ENCODE measurements at places on chromosomes 13 and 19.

DNA sequence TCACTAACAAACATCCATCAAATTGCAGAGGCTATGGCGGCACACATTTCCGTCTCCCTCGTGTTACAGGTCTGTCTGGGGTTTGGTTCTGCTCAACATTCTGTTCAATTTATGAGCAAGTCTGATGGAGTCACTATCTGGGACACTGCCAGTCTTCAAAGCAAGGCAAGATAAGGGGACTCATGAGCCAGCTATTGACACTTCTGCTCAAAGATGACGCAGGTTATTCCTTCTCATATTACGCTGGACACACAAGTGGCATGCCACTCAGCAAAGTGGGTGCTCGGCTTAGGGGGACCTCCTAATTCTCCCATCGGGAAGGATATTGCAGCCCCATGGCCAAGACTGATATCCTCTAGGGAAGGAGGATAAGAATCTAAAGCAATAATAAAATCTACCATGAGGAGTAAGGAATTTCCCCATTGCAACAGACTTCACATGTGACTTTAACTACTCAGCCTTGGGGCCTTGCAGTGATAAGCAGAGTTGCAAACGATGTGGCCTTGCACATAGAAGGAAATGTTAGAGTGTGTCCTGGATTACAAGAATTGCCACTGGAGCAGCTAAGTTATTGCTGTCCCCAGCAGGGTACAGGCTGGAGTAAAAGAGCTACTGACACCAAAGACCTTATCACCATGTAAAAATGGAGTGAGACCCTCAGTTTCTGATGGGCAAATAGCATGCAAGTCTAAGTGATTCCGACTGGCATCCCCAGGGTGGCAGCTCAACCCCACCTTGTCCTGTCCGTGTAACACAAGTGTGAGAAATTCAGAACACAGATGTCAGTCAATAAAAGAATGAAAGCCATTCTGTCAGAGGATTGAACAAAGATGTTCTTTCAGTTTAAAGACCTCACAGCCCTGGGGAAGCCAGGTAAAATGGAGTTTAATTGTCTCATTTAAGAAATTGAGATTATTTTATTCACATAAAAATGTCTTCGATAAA lies 306.1 kb downstream of the IRS2 start:
- no peak for DNase-seq

DNA sequence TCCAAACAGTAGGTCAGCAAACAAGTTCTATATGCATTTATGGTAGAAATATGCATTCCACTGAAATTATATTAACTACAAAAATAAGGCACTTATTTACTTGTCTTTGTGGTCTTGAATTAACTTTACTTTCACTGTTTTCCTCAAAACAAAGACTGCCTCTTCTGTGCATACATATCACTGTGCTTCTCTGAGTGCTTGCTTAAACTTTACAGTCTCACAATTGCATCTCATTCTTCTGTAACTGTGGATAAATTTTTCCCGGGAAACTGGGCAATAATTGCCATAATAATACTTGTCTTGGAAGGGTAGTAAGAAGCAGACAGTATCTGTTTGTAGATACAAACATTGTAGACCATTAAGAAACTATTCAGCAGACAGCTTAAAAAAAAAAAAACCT lies 38.4 kb downstream of the EFNB2 start:
- no peak for DNase-seq

DNA sequence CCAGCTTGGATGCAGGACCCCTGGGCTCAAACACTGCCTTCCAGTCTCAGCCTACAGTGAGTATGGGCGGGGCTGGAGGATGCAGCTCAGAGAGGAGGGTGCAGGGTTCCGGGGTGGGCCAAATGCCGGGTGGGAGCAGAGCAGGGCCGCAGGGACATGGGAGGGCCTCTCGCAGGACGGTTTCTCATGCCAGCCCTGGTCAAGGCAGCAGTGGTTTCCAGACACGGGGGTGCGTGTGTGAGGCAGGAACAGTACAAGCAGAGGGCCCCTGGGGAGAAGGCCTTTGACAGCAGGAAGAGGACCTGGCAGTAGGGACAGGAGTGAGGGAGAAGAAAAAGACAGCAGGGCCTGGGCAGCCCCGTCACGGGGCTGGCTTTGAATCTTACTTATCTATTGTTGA lies 34.1 kb downstream of the CRTC1 start:
- no peak for DNase-seq

GRCh38 chr13:111469916-111470506 lies 149.6 kb downstream of the TEX29 start:
- DNase-seq, result no peak

DNA sequence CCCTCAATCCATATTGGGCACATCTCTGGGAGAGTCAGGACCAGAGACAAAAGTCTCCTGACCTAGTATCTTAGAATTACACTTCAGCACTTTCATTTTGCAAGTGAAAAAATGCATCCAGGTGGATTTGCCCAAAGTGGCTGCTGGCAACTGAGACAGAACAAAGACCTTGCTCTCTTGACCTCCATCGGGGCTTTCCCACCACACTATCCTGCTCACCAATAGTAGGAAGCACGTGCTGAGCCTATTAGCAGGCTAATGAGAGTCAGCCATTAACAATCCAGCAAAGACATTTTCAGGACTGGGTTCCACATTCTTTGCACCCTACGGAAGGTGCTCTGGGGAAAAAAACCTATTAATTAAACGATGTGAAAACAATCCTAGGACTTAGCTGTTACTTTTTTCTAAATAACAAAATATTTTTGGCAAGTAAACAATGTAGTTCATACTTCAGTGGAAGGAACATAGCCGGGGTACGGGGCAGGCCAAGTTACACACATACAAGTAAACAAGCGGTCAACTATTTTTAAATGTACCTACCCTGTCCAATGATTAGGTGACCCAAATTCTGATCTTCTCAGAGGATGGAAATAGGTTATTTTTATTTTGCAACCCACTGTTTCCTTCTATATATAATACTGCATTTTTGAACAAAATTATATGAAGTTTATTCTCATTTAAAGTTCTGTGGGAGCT lies 78.6 kb downstream of the CDADC1 start:
- DNase-seq, result no peak

GRCh38 chr13:38667526-38668109 lies 19.3 kb upstream of the FREM2 start:
- DNase-seq, result no peak

- DNase-seq, result no peak
Measured at GRCh38 chr19:5690955-5691821, 1.1 kb downstream of the RPL36 start.

DNA sequence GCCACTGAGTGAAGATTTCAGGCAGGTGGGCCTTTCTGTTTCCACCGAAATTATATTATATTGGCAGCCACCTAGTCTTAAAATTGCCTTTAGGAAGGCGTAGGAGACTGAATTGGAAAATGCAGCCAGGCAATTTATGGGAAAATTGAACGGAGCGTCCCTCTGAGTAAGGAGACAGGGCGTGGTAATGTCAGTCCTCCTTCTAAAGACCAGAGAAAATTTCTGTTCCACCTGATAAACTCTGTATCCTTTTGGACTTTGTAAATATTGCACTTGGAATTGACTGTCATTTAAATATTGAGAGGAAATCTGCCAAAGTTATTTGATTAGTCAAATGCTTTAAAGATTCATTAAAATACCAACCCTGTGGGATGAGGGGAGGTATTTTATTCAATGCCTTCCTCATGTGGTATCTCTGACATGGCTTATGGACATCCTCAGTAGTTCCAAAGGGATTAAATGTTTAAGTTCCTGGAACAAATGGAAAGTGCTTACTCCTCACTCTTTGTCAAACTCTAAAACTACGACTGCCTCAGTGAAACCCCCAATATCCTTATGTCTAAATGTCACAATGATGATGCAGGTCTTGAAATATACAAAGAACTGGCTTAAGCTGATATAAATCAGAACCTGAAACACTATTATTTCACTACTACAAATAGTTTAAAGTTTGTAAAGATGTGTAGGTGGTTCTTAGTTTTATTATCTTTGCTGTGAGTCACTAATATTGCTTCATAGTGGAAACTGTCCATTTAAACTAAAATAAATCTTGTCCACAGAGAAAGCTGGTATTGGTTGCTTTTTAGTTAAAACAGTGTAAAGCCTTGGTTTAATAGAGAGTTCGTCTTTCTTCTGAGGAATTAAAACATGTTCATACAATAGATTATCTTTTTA lies 203.2 kb downstream of the FGF14 start:
- no peak for DNase-seq

DNA sequence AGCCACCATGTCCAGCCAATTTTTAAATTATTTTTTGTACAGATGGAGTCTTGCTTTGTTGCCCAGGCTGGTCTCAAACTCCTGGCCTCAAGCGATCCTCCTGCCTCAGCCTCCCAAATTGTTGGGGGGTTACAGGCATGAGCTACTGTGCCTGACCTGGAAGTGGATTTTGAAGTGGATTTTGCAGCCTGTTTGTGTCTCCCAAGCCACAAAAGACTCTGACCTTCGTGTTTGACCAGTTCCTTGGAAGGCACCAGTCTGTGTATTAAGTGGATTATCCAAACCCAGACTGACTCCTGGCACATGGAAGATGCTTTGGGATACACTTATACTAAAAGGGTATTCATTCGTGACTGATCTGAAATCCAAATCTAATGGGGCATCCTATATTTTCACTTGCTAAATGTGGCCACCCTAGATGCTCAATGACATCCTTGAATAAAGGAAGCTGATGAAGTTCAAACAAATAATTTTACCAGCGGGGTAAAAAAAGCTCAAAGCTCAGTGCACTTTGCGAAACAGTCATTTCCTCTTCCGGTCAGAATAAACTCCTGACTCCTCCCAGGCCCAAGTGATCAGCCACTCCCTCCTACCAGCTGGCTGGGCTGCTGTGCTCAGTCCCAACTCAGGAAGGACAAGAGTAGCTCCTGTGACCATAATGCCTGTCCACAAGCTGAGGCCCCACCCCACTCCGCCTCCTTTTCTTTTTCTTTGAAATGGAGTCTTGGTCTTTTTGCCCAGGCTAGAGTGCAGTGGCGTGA lies 32.6 kb upstream of the GATAD2A start:
- no peak for DNase-seq

DNA sequence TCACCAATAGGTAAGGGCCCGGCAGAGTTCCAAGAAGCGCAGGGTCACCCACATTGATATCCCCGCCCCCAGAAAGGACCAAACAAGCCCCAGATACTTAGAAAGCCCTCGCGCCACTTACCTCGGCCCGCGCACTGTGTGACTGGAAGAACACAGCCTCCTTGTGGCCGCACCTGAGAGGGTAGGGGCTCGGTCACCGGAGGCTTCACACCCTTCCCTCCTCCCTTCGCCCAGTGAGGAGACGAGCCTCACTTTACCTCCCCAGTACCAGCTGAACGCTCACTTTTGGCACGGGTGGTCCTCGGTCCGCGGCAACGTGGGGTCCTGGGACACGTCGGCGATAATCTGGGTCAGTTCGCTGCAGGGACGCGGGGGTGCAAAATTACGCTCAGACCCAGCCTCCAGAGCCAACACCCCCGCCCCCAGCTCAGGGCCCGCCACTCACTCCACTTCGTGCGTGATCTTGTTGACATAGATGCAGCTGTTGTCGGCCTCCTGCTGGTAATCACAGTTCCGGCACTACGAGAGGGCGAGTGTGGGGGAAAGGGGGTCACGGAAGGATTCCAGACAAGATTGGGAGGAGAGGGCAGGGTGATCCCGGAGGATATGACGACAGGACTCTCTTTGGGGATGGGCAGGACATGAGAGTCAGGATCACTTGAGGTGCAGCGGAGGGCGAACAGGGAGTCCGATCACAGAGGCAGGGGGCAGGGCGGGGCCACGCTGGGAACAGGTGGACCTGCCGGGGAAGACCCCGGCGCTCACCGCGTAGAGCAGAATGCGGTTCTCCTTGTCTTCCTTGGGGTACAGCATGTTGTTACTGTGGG lies 568 bp downstream of the POLR2I start:
- no peak for DNase-seq

GRCh38 chr19:39506944-39507714 lies 7.8 kb upstream of the SELENOV start:
- DNase-seq, result no peak

DNA sequence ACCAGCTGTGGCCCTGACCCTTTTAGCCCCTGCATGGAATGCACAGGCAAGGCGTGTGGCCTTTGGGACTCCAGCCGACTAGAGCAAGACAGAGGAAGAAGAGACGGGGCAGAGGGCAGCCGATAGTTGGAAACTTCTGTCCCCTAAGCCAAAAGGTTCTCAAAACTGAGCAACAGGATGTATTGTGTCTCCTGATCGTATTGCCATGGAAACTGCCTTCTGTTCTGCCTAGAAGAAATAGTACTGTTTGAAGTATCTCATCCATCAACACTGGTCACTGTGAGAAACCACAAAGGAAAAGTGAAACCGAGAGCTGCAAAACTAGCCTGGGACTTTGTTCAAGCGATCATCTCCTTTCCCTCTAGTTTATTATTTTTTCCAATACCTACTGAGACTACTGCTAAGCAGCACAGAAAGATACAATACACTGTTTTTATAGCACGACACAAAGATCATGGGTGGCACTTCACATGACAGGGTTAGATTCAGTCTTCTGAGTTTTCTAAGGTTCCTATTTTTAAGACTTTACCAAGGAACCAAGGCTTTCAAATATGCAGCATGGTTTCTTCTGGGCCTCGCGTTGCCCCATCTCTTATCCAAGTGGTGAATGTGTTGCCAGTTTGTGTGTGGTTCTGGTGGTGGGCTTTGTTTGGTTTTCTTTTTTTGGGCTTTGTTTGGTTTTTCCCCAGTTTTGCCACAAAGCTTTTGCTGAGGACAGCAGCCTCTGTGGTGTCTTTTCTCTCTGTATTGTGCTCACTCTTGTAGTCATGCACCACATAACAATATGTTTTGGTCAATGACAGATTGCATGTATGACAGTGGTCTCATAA lies 49.3 kb upstream of the GPR183 start:
- no peak for DNase-seq

GRCh38 chr13:27821566-27821965 lies 29.3 kb downstream of the GSX1 start:
- DNase-seq, result no peak

DNA sequence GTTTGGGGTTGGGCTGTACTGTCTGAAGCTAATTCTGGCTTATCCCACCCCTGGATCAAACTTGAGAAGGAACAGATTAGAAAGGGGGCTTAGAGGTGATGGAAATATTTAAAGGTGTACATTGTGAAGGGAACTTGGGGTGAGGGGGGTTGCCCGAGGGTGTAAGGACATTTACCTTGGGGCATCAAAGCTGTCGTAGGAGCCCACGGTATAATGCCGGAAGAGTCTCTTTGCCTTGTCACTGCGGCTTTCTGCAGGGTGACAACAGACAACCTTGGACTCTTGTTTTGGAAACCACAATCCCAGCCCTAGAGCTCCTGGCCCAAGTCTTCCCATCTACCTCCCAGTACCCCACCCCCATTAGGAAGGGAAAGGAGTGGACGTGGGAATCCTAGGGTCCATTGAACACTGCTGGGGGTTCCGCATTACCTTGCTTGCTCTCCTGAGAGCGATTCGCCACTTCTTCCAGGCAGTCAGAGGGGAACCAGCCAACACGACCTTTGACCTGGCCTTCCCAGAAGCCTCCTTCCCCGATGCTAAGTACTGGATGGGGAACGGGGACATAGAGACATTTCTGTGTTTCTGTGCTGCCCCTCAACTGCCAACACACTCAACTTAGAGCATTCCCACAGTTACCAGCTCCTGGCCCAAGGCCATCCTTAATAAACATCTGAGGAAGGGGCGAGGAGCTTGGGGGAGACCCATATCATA lies 22.0 kb downstream of the SHANK1 start:
- no peak for DNase-seq
